ENCODE measurements at places on chromosomes 16 and 17.

GRCh38 chr16:17193566-17194100 is 277.1 kb downstream of the XYLT1 start:
- no peak for DNase-seq

GRCh38 chr17:71412803-71413202 is 708.0 kb upstream of the SOX9 start:
- DNase-seq = no peak

- DNase-seq = no peak
Observed at GRCh38 chr17:3729881-3730280, 6.2 kb downstream of the HASPIN start.

DNA sequence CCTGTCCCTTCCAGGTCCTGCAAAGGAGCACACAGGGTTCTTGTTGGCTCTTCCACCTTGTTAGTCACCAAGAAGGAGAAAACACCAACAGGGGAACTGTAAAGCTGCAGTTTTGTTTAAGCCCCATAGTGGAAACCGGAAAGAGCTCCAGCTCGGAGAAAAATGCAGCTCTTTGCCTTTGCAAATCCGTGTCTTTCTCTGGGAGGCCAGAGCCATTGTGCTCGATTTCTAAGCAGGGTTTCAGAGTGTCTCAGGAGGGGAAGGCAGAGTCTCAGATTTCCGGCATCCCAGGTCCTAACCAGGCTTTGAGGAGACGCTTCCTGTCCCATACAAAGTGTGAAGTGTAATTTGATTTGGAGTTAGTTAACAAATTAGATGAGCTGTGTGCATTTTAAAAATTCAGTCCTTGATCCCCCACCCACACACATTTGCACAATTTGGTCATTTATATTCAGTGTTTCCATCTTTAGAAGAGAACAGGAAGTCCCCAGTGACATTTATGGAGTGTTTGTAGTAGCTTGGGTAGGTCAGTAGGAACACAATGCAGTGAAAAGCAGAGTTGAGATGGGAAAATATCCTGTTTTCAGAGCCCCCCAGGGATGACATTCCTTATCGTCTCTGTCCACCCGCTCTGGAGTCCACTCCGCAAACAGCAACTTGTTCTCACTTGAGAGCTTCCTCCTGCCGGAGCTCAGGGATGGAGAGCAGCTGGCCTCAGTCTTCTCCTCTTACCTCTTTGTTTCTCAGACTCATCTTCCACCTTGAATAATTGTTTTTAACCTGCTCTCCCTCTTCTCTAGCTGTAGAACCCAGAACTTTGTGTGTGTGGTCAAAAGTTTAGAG is 331.9 kb downstream of the SEC14L1 start:
- no peak for DNase-seq

- peak; percentile 57 for DNase-seq
Observed at GRCh38 chr16:7013990-7014389, 318.7 kb upstream of the RBFOX1 start.

- no peak for DNase-seq
Observed at GRCh38 chr16:3444032-3444388, 530 bp downstream of the NAA60 start.

DNA sequence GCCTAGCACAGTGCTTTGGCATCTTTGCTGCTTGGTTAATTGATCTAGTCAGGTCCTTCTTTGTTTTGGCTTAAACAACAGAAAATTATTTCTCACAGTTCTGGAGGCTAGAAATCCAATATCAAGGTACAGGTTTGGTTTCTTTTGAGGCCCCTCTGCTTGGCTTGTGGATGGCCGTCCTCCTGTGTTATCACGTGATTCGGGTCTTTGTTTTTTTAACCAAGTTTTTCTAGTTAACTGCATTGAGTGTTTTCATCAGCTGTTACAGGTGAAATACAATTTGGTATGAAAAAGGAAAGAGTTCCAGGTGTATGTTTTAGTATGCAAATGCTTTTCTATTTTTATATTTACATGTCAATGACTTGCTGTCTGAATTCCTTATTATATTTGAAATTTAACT is 2.8 kb downstream of the NLK start:
- DNase-seq = no peak

DNA sequence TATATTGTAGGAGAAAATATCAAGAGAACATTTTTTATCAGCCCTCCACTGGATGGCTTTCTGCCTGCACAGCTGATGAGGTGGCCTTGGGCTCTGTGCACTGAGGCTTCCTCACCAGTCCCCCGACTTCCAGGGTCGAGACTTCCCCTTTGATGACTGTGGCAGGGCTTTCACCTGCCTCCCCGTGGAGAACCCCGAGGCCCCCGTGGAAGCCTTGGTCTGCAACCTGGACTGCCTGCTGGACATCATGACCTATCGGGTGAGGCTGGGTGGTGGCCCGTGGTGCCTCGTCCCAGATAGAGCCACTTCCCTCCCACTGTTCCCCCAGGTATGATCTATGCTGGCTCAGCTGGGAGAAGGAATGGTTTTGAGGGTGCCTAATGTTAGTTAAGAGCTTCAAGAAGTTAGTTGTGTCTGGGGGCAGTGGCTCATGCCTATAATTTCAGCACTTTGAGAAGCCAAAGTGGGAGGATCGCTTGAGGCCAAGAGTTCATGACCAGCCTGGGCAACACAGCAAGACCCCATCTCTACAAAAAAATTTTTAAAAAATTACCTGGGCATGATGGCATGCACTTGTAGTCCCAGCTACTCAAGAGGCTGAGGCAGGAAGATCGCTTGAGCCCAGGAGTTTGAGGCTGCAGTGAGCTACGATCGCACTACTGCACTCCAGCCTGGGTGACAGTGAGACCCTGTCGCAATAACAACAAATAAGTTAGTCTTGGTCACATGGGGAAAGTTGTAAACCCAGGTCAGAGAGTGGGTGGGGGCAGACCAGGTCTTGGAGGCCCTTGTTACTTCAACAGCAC is 11.8 kb downstream of the FCSK start:
- DNase-seq = no peak

DNA sequence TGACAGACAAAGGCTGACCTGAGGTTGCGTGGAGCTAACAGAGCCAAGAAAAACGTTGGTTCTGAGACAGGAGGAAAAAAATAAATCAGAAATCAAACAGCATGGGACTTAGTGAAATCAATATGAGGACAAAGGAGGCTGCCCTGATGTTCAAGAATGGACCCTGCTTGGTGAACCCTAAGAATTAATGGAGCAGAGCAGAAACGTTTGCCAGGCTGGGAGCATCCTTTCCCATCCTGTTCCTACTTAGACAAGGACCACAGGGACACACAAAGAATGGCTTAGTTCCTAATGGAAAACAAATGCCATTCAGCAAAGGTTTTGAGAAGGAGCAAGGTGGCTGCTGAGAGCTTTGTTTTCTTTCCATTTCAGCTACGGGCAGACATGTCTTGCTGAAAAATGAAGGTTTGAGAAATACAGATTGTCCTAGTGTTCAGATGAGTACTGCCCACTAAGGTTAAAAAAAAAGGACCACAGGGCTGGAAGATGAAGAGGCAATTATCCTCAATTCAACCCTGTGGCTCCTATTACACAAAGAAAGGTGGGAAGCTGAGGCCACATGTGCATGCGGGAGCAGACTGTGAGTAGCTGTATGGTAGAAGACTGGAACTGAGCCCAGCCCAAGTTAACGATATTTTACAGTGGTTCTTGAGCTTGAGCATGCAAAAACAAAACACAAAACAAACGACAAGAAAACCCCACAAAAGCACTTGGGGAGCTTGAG is 230.1 kb downstream of the SLC39A11 start:
- no peak for DNase-seq

DNA sequence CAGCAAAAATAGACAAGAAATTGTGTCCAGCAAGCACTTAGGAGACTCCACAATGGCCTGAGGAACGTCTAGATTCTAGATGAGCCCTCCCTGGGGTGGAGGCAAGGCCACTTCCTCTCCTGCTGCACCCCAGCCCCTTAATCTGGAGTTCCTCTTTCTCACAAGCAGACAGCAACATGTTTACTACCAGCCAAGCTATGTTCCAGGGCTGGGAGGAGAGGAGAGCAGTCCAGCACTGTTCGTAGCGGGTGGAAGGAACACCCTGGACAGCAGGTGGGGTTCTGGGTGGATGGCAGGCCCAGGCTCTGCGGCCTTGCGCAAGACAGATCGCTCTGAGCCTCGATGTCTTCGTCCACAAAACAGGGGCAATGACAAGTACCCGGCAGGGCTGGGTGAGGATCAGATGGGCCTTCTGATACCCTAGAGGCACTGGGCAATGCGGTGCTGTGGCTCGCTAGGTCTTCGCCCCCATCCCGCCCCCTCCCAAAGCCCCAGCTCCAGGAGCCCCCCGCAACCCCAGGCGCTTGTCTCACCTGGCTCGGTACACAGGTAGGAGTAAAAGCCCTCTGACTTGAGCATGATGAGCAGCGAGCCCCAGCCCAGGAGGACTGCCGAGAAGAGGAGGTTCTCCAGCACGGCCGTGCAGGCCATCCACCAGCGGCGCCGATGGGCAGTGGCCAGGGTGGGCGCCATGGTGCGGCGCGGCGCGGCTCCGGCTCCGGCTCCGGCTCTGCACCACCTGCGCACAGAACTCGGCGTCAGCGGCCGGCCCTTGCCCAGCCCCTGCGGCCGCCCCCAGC is 1.3 kb downstream of the SLC43A2 start:
- DNase-seq = no peak

GRCh38 chr16:11681976-11682654 is 13.9 kb downstream of the SNN start:
- no peak for DNase-seq

- peak; percentile 35 for DNase-seq
Observed at GRCh38 chr17:51461578-51462004, 201.2 kb downstream of the UTP18 start.

GRCh38 chr17:43832976-43833829 is at the start of gene MPP3:
Gene MPP3 (minus strand): TSS chr17:43833146. CDS start chr17:43831906, 1,240 bp downstream.
- peak; percentile 63 for DNase-seq

DNA sequence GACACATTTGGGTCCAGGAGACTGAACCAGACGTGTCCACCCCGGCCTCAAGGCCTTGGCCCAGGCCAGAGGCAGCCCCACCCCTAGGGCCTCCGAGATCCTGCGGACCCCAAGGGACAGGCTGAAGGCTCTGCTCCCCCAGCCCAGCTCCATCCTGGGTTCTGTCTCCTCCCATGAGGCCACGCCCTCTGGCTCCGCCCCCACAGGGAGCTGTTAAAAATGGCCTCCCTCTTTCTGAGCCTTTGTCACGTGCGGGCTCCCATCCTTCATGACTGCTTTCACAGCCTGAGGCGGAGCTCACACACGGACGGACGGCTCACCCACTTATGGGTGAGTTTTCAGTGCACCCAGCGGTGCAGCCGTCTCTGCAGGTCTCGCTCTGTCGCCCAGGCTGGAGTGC is 6.5 kb upstream of the CACNA1H start:
- DNase-seq = no peak

- DNase-seq = no peak
Observed at GRCh38 chr17:75160211-75160610, 5.9 kb upstream of the JPT1 start.

DNA sequence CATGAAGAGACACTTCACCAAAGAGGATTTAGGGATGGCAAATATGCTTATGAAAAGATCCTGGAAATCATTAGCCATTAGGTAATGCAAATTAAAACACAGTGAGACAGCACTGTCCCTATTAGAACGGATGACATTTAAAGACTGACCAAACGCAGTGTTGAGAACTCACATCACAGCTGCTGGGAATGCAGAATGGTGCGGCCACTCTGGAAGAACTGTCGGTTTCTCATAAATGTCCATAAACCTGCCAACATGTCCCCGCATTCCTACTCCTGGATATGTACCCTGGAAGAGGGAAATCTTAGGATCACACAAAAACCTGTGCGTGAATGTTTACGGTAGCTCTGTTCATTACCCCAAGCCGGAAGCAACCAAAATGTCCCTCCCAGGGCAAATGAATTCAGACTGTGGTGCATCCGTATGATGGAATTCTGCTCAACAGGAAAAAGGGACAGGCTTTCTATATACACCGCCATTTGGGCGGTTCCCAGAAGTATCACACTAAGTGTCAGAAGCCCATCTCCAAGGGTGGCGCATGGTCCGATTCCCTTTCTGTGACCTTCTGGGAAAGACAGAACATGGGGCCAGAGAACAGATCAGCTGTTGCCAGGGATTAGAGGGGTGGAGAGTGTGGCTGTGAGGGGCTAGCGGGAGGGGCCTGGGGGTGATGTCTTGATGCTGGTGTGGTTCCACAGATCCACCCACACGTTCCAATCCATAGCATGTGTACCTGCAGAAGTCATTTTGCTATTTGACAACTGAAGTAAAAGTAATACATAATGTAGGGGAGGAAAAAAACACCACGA is 197.2 kb upstream of the CHMP6 start:
- no peak for DNase-seq

DNA sequence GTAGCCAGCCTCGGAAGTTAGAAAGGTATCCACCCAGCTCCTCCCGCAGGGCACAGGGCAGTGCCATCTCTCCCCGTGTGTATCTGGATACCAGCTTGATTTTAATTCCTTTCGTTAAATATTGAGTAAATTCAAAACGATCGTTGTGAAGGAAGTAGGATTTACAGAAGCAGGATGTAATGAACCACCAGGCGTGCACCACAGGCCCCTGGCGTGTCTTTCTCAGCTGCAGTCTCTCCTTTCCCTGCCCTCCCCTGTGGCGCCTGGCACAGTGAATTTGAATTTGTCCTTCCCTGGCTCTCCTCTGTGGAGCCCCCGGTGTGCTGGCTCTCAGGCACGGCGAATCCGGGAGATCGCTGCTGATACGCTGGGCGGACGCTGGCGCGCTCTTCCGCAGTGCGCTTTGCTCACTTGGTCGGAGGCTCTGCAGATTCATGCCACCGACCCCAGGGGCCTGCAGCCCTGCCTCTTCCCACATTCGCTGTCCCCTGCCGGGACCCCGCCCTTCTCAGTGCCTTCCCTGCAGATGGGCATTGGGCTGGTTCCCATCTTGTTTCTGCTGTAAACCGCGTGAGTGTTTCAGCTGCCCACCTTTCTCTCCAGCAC is 164.6 kb downstream of the RPTOR start:
- DNase-seq = no peak

DNA sequence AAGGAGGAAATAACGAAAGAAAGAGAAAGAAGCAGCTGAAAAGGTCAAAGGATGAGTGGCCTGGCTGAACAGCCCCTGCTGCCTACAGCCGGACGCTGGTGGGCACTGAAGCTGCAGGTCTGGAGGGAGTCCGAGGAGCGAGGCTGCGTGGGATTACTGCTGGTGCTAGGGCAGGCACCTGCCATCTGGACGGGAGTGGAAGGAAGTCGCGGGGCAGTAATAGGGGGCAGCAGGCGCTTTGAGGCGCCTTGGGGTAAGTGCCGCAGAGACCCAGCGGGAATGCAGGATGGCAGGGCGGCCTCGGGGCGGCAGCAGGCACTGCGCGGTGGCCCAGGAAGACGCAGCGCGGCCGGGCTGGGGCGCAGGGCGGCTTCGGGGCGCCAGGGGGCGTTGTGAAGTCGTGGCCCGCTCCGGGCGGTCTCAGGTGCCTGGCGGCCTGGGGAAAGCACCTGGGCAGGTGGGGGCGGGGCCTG is 303 bp upstream of the SCNN1G start:
- peak; percentile 56 for DNase-seq

GRCh38 chr16:79439901-79440300 is 160.6 kb downstream of the MAF start:
- no peak for DNase-seq

- DNase-seq = no peak
Observed at GRCh38 chr17:45747911-45748310, 36.2 kb upstream of the CRHR1 start.

GRCh38 chr16:4612977-4613635 is 1.6 kb downstream of the UBALD1 start:
- DNase-seq = no peak

Measured in neuronal stem cell (in vitro differentiated cells).